ENCODE measurements at places on chromosomes 16 and 17.

DNA sequence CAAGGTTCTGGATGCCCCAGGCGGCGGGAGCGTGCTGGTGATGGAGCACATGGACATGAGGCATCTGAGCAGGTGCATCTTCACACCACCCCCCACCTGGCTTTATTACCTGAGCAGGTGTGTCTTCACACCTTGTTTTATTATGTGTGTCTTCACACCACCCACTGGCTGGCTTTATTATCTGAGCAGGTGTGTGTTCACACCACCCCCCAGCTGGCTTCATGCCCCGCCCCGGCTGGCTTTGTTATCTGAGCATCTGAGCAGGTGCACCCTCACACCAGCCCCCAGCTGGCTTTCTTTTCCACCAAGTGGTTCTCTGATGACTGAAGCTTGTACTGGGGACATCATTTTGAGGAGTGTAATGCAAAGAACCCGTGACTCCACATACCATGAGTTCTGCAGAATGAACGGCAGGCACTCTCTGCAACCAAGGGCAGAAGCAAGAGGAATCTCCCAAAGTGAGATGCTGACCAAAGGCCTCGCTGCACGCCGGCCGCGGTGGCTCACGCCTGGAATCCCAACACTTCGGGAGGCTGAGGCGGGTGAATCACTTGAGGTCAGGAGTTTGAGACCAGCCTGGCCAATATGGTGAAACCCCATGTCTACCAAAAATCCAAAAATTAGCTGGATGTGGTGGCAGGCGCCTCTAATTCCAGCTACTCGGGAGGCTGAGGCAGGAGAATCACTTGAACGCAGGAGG is 2.6 kb downstream of the FN3KRP start:
- no peak for DNase-seq

DNA sequence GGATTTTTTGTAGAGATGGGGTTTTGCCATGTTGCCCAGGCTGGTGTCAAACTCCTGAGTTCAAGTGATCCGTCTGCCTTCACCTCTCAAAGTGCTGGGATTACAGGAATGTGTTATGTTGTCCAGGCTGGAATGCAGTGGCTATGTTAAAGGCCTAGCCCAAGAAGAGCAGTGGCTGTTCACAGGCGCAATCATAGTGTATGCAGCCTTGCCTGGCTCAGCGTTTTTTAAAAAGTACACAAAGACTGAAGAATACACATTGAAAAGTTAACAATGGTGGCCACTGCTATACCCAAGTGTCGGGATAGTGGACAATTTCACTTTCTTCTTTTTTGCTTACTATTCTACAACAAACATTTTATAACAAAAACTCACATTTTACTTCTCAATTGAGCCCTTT is 7.0 kb downstream of the DERL2 start:
- DNase-seq = no peak

- no peak for DNase-seq
Measured at GRCh38 chr17:13993106-13993505, 76.2 kb upstream of the COX10 start.

DNA sequence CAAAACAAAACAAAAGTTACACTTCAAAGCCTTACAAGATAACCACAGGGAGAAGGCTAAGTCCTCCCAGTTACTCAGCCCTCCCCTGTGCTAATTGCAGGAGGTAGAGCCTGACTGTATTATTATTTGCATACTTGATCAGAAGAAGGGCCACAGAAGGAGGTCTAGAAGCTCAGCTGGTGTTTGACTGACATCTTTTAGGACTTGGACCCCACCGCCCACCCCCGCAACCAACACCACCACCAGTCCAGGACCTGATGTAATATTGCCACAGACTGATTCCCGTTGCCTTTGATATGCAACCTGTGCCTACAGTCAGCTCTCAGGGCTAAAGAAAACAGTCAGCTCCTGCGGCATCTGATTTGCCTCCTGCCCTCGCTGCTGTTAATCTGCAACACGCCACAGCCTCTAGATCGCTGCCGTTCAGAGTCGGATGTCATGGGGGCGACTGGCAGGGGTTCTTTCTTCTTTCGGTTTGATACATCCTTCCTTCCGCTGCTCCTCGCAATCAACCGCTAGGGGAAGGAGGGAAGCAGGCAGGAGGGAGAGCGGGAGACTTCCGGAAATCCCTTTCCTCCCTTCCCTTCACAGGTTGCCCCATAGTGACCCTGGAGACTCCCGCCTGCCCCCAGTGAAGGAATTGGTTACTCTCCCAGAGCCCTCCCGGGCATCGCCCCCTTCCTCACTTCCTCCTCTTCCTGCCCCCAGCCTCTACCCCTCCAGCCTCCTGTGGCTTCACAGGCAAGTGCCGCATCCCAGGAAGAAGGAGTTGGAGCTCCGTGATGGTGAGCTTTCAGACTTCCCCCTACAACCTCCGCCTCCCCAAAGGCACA is 90.5 kb upstream of the SOX9 start:
- no peak for DNase-seq

- DNase-seq = no peak
Measured at GRCh38 chr17:2893422-2893914, 97.2 kb downstream of the RAP1GAP2 start.

DNA sequence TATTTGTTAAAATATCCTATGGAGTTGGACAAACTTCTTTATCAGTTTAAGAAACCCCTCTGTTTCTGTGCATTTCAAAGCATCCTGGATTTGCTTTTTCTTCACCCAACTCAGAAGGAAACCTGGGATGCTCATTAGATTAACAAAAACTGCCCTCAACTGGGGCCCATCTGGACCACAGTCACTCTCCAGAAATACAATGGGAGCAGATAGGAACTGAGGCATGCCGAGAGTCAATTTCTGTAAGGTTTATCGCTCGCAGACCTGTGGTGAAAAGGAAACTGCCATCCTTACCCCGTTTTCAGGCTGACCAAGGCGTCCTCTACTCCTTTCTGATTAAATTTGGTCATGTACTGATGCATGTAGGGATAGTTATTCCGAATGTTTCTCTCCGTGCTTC is 360.3 kb downstream of the GRIN2A start:
- DNase-seq = no peak

DNA sequence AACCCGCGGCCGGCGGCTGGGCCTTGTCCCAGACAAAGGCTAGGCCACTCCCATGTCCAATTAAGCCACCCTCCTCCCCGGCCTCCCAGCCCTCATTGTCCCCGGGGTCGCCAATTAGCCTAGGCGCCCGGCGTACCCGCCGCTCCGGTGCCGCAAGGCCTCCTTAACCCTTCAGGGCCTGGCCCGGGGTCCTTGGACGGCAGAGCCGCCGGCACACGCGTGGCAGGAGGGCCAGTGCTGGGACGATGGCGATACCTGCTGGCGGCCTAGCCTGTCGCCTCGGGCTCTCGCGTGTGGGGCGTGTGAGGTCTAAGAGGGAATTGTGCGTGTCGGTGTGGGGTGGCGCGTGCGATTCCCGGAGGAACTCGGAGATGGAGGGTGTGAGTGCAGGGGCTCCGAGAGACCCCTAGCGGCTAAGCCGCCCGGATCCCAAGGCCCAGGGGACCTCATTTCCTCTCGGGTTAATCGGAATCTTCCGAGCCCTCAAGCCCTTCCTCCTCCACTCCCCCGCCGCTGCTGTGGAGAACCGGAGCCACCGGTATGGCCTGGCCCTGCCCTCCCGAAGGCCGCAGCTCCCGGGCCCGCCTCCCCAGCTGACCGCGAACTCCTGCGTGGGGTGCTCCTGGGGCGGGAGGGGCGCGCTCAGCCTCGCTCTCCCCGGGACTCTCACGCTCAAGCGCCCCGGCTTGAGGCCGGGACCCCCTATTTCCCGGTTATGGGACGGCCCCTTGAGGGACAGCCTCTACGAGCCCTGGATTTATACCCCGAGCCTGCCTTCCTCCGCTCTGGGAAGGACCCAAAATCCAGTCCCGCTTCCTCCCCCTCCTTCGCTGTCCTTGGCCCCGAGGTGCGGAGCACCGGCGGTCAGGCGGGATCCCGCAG is 11.9 kb downstream of the TBX2 start:
- no peak for DNase-seq

DNA sequence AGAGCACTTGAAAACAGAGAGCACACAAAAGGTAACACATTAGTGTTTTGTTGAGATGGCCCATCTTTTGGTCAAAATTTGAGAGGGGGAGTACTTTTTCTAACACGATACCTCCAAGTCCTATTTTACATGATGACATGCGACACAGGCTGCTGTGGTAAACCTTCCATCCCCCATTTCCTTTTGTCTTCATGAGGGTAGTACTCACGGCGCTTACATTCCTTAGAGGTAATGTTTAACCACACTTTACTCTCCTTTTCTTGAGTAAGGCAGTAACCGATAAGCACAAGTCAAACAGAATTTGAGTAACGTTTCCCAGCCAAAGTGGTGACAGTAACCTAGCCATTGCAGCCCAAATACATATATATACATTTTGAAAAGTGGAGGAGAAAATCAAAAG is 35.8 kb upstream of the PITPNM3 start:
- DNase-seq = no peak

DNA sequence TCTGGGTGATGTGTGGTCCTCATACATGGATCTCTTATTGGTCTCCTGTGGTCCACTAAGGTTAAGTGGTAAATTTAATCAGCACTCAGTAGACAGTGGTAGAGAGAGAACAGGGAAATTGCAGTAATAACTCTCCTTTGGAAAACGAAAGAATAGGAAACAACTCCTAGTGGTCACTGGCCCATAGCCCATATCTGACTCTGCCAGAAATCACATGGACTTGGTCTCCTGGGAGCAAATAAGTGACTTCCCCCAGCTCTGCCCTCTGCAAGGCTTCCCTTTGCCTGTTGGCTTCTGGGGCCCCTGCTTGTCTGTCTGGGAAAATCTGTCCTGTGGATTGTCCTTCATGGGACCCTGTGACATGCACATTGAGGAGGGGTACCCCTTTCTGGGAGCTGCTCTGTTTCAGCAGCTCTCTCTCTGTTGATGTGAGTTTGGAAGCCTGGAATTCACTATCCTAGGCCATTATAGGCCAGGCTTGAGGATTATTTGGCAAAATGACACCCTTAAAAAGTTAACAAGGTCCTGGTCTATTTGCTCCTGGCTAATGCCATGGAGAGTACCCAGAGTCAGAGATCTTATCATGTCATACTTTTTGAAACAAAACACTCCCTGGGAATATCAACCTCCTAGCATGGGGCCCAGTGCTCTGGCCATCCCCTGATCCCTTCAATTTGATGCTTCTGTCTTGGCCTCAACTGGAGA is 58.0 kb upstream of the HNF1B start:
- DNase-seq = no peak

DNA sequence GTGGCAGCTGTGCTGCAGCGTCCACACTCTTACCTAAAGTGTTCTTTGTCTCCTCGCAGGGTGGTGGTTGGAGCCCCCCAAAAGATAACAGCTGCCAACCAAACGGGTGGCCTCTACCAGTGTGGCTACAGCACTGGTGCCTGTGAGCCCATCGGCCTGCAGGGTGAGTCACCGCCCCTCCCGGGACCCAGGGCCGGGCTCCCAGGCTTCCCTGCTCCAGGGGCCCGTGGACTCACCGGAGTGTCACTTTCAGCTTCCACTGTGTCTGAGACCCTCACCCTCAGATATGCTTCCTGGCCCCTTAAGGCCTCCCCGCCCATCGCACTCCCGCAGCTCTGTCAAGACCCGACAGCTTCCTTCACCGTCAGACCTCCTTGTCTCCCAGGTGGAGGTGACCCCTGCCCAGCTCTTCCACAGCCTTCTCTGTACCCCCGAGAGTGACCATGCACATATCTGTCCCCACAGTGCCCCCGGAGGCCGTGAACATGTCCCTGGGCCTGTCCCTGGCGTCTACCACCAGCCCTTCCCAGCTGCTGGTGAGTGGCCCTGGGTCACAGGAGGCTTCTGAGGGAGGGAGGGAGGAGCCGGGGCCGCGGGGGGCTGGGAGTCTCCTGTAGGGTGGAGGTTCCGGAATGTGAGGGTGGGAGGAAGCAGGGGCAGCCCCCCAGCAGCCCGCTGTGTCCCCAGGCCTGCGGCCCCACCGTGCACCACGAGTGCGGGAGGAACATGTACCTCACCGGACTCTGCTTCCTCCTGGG is 1.8 kb downstream of the ITGAX start:
- no peak for DNase-seq

DNA sequence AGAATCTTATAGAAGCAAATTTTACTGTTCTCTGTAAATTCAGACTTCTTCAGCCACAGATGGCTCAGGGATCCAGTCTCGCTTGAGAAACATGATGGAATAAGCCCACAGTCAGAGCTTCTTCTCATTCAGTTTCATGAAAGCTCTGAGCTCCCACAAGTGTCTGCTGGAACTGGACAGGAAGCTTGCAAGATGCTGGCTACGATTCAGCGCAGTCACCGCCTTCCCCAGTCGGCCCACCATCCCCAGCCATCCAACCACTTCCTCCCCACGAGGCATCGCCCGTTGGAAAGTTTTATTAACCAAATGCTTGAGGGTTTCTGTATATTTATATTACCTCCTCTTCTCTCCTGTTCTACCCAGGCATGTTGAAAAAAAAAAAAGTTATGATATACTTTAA is 171.7 kb downstream of the ZFHX3 start:
- DNase-seq = no peak

DNA sequence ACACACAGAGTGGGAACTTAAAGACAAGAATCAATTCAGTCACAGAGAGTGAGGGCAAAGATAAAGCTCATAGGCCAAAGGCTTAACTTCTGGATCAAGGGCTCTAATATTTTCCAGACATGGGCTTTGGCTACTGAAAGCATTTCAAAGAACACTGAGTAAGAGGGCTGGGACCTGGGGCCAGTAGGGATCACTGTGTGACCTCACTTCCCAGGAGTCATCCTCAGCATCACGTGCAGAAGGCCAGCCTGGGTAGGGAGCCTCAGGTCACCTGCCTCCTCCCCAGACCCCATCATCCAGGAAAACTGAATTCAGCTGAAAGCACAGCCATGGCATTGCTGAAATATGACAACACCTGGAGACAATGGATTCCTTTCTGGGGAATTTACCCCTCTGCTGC is 163.5 kb downstream of the RAB11FIP4 start:
- DNase-seq = no peak

DNA sequence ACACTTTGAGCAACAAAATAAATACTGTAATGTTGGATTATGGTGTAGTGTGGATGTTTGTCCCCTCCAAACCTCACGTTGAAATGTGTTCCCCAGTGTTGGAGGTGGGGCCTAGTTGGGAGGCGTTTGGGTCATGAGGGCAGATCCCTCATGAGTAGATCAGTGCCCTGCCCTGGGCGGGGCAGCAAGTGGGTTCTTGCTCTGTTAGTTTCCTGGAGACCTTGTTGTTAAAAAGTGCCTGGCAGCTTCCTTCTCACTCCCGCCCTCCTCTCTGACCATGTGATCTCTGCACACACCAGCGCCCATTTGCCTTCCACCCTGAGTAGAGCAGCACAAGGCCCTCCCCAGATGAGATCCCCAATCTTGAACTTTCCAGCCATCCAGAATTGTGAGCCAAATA is 67.7 kb downstream of the MPRIP start:
- no peak for DNase-seq

GRCh38 chr17:49545806-49546545 is 29.7 kb upstream of the NXPH3 start:
- DNase-seq = no peak

DNA sequence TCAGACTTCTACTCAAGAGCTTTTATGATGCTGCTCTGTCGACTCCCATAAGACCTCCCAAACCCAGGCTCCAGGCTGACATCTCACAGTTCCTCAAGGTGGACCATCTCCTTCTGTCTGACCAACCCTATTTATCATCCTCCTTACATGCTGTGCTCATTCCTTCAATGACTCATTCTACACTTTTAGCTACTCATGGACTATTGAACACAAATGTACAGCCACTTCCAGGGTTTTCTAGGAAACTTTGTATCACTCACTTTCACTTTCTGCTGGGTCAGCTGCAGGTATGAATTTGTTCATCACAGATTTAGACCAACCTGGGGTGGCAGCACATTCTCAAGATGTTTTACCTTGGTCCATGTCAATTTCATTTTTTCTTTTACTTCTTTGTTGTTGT is 162.4 kb upstream of the FAM20A start:
- no peak for DNase-seq

- no peak for DNase-seq
Measured at GRCh38 chr16:58451945-58452401, 48.0 kb upstream of the NDRG4 start.
